Hair follicular keratinocyte (primary cell): ENCODE measurements at places on chromosomes 11 and 22. TPM values are rescaled to one million over a fixed set of nuclear protein-coding genes. Genes with fewer than 3 reads are reported as not detected.

Gene TAGLN
- 42.9 and 116 TPM in 2 replicates for total RNA-seq

Gene PICK1
- 20.2 and 42.6 TPM in 2 replicates for total RNA-seq

Gene ANO1
- 27.2 and 28.1 TPM in 2 replicates for total RNA-seq

Gene LUZP2
- total RNA-seq = not detected in 2 replicates

Gene ABCC8
- not detected in 2 replicates for total RNA-seq

Gene OR5P2
- total RNA-seq = not detected in 2 replicates

Gene GLYATL1
- 0.16 and 0.19 TPM in 2 replicates for total RNA-seq

Gene C11orf21
- total RNA-seq = not detected in 2 replicates

Gene C11orf97
- total RNA-seq = not detected in 2 replicates

Gene ACTN3
- total RNA-seq = not detected in 2 replicates

Gene PACSIN2
- total RNA-seq = 29.4 and 30.1 TPM in 2 replicates

Gene CLDN25
- not detected in 2 replicates for total RNA-seq

Gene MYO18B
- total RNA-seq = under 0.01 TPM in 1 of 2 replicates, not detected in the other

Gene DCHS1
- total RNA-seq = 0.16 and 0.27 TPM in 2 replicates

Gene APOA4
- not detected in 2 replicates for total RNA-seq

Gene OR2D2
- total RNA-seq = not detected in 2 replicates

Gene PHLDA2
- 70.2 and 78.2 TPM in 2 replicates for total RNA-seq

Gene ADAMTS15
- total RNA-seq = 0.86 and 3.0 TPM in 2 replicates

Gene MSANTD2
- total RNA-seq = 3.4 TPM in 2 replicates

Gene TMEM9B
- 39.1 and 47.4 TPM in 2 replicates for total RNA-seq

Gene APOBEC3A
- total RNA-seq = not detected in 2 replicates

Gene GAL
- total RNA-seq = 5.4 and 6.1 TPM in 2 replicates

Gene IRAG1
- under 0.01 and 0.11 TPM in 2 replicates for total RNA-seq

Gene MAML2
- total RNA-seq = 2.9 and 3.3 TPM in 2 replicates

Gene DUSP8
- total RNA-seq = 0.39 and 0.68 TPM in 2 replicates

Gene APOL3
- total RNA-seq = 0.62 and 1.4 TPM in 2 replicates

Gene KCNJ11
- total RNA-seq = not detected in 2 replicates

Gene TLCD5
- total RNA-seq = 0.94 and 3.3 TPM in 2 replicates

Gene NF2
- 59.1 and 65.0 TPM in 2 replicates for total RNA-seq

Gene SPI1
- total RNA-seq = not detected in 2 replicates

Gene ACRV1
- total RNA-seq = 0.11 TPM in 1 of 2 replicates, not detected in the other

Gene SLC22A8
- total RNA-seq = not detected in 2 replicates
